Cardiac fibroblast (primary cell): ENCODE measurements at places on chromosomes 16 and 17.

DNA sequence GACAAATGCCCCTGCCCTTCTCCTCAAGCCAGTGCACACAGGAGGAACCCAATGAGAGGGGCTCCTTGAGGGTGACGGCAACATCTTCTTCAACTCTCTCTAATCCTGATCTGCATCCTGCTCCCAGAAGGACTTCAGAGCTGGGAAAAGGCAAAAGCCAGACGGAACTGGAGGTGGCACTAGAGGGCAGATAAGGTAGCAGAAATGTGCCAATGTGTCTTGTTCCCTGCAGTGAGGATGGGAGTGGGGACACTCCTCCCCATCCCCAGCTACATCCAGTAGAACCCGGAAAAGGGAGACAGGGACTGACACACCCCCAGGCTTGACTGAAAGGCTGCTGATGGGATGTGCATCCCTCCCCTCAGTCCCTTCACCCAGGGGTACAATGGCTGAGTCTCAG, 28.5 kb downstream of the SRCIN1 start:
- no peak for DNase-seq

DNA sequence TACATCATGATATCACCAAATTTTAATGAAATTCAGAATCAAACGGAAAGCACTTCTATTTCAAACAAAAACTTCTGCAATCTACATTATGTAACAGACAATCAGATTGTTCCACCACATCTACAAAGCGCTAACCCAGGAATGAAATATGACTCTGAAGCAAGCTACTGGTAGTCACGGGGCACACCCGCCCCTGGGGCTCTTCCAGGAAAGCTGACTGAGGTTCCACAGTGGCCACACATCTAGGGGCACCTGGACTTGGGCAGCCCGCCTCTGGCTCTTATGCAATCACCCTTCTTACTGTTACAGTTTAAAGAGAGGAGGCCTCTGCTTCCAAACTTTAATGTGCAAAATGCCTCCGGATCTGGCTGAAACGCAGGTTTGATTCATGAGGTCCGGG, 27.5 kb downstream of the ZCCHC14 start:
- DNase-seq: peak; percentile 87

GRCh38 chr17:9414471-9414870, 161.1 kb downstream of the STX8 start:
- no peak for DNase-seq

GRCh38 chr17:58560511-58560910, 46.1 kb upstream of the MTMR4 start:
- DNase-seq: no peak

DNA sequence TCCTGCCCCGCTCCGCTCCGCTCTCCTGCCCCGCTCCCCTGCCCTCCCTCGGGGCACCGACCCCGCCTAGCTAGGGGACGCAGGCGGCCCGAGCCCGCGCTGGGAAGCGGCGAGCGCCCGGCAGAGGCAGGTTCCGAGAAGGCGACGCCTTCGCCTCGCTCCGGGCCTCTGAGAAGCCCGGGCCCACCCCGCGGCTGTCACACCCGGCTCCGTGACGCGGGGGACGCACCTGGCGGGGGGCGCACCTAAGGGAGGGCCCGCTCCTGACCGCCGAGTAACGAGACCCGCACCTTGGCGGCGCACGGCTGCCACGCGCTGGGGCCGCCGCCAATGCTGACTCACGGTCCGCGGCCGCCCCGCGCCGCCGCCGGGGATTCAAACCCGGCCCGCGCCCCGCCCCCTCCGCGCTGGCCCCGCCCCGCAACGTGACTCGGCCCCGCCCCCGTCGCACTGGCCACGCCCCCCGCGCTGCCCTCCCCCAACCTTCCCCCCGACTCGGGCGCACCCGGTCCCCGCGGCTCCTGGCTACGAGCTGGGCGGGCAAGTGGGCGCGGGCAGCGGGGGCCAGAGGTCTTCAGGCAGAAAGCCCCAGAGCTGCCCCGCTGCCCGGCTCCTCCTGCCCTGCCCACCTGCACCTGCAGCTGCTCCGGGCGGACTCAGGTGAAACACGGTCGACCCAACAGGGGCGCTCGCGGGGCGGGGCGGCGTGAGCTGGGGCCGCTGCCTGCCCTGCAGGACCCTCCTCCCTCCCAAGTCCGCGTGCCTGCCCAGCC, 27.8 kb downstream of the GNPTG start:
- DNase-seq: peak; percentile 64
